ENCODE measurements at places on chromosomes 3 and 15.

GRCh38 chr15:69592954-69593353 lies 140.3 kb downstream of the RPLP1 start:
- DNase-seq: no peak

- DNase-seq: no peak
These were observed 8.2 kb downstream of the ANKRD34C start for GRCh38 chr15:79290642-79291275.

DNA sequence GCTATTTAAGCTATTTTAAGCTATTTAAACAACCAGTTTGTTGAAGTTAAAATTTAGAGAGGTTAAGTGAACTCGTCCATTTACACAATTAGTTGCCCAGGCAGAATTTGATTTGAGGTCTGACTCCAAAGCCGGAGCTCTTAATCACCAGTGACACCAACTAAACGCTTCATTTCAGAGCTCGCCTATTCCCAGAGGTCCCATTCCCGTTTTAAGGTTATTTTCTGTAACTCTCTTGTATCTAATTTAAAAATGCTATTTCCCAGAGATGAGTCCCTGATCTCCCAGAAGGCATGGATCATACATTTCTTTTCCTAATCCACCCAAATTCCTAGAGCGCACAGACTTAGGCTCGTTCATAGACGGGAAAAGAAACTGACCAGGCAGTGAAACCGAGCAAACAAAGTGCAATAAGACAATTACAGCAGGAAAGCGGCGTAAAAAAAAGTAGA lies 904 bp upstream of the MCTP2 start:
- no peak for DNase-seq

- DNase-seq: no peak
These were observed 39.1 kb downstream of the ATP2C1 start for GRCh38 chr3:130932979-130933378.

- no peak for DNase-seq
These were observed 530.8 kb downstream of the FOXP1 start for GRCh38 chr3:71052716-71053115.

- DNase-seq: no peak
These were observed 67.0 kb downstream of the SETD2 start for GRCh38 chr3:47096959-47097358.

- no peak for DNase-seq
These were observed 85.0 kb upstream of the XCR1 start for GRCh38 chr3:46112296-46112695.

DNA sequence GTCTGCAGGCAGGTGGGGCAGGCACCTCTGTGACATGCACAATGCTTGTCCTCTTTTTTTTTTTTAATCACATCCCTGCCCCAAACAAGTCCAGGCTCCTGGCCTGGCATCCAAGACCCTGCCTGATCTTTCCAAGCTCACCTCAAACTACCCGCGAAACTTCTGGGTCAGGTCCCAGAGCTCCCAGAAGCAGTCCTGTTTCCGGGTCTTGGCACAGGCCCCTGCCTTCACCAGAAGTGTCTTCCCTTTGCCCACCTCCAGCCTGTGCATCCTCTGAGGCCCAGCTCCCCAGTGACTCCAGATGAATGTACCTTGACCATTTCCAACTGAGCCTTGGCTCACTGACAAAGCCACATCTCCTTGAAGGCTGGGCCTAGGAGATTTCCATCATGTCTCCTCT lies 23.0 kb downstream of the PLA2G4E start:
- DNase-seq: no peak

- DNase-seq: no peak
These were observed 56.4 kb upstream of the LIMD1 start for GRCh38 chr3:45537970-45538640.

- no peak for DNase-seq
These were observed 121.8 kb upstream of the CADM2 start for GRCh38 chr3:84836961-84837360.

DNA sequence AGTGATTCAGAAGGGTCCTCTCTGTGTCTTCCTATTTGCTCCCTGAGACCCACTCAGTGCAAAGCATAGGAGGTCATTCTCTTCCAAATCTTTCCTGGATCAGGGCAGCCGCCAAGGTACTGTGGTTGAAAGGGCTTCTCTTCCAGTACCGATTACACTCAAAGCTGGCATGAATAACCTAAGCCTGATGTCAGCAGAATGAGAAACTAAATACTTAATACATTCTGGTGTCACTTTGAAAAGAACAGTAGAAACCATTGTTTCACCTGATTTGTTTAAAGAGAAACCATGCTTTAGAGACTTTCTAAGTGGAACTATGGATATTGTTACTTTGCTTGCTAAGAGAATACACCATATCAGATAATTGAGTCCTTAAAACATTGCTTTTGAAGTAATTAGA lies 50.2 kb downstream of the PDHB start:
- no peak for DNase-seq

GRCh38 chr3:41219424-41219823 lies 20.1 kb downstream of the CTNNB1 start:
- DNase-seq: no peak

- no peak for DNase-seq
These were observed 13.8 kb upstream of the SCG3 start for GRCh38 chr15:51667478-51667877.

DNA sequence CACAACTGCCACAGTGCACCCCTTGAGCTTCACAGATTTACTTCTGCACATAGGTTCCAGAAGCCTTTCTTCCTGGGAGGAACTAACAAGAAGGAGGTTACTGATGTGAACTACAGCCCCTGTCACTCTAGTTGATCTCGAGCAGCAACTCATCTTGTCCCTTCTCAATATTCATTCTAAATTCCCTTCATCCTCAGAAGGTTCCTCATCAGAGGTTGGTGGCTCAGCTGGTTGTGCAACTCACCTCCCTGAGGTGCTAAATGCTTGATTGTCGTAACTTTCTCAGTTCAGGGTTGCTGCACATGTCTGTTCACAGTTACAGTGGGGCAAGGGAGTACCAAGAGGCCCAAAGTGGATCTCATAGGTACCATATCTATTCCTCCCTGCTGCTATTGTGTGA lies 5.7 kb upstream of the A4GNT start:
- DNase-seq: no peak

- no peak for DNase-seq
These were observed 56.7 kb downstream of the ALCAM start for GRCh38 chr3:105423397-105423796.
